ENCODE measurements at places on chromosomes 6 and 20.

- no peak for DNase-seq
Measured at GRCh38 chr20:50277064-50277415, 86.4 kb downstream of the CEBPB start.

DNA sequence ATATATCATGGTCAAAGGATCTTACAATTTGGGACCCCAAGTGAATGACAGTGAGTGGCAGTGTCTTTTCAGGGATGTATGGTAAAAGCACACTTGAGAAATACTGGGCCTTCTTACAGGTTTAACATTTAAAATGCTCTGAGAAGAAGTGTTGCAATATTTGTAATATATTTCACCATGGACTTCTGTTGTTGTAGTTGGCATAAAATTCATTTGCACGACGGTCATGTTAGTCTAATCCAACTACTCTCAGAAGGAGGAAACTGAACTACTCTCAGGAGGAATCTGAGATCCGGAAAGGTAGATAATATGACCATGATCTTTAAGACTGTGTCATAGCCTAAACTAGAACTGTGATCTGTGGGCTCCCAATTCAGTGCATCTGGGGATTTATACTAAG is 700.1 kb downstream of the HDGFL1 start:
- no peak for DNase-seq

DNA sequence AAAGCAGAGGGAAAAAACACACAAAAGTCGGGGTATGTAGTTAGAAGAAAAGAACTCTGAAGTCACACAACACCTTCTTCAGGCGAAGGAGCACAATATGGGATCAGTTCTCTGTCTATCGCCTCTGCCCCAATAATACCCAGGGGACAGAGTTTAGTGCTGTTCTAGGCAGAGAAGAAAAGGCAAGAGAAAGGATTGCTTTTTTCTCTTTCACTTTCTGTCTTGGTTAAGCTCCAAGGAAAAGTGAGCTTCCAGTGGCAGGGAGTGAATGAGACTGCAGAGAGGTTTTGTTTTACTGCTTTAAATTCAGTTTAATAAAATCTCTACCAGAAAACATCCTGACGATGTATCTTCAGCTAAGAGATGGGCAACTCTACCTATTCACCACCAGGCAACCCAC is 86.6 kb upstream of the STXBP5 start:
- no peak for DNase-seq

DNA sequence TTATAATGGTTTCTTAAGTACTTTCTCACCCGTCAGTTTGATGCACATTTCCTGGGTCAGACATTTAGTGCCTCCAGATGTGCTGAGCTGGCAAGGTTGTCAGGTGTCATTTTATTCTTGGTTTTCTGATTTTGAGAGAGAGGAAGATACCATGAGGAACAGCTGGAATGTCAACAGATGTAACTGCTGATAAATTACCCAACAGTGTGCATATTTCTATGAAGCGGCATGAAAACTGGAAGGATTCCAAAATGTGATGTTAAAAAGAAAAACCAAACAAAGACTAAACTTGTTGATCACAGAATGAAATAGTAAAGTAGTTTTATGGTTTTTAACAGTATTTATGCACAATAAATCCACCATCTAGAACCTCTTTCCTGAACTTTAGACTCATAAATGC is 447.3 kb downstream of the HDGFL1 start:
- DNase-seq = no peak

- no peak for DNase-seq
Measured at GRCh38 chr6:13985663-13986325, 61.0 kb downstream of the RNF182 start.

GRCh38 chr6:82954356-82954755 is 111.3 kb downstream of the UBE3D start:
- DNase-seq = no peak

DNA sequence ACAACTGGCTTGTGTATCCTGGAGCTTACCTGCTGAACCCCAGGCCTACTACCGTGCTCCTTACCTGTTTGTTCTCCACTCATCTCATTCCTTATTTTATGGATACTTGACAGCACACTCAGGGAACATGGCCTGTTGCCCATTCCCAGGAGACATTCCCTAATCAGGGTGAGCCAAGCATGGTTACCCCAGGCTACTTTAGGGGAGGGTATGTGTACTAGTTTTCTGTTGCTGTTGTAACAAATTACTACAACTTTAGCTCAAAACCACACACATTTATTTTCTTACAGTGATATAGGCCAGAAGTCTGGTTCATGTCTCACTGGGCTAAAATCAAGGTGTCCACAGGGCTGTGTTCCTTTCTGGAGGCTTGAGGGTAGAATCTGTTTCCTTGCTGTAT is 15.0 kb upstream of the TRAM2 start:
- no peak for DNase-seq

- DNase-seq = no peak
Measured at GRCh38 chr6:165940366-165940765, 227.3 kb downstream of the TBXT start.

DNA sequence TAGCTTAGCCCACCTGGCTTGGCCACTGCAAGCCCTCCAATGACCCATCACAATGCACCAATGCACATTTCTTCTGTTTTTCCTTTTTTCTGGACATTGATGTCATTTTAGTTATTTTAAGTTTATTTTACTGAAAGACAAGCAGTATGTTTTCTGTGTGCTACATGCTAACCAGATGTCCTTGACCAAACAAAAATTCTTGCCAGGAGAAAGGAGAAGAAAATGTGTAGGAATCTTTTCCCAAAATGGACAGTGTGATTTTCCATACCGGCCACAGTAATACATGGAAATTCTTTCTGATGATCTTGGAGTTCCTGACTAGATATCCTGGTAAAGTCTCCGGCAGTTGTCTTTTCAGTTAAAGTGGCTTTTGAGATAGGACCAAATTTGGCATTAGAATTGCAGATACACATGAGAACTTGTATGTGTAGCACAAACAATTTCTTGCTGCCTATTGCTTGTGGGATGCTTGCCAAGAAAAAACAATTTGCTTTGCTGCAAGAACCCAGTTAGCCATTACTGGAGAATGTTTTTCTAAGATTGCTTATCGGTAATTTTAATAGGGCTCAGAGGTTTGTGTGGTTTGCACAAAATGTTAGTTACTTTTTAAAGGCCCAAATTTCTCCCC is 696.5 kb upstream of the CITED2 start:
- DNase-seq = no peak

DNA sequence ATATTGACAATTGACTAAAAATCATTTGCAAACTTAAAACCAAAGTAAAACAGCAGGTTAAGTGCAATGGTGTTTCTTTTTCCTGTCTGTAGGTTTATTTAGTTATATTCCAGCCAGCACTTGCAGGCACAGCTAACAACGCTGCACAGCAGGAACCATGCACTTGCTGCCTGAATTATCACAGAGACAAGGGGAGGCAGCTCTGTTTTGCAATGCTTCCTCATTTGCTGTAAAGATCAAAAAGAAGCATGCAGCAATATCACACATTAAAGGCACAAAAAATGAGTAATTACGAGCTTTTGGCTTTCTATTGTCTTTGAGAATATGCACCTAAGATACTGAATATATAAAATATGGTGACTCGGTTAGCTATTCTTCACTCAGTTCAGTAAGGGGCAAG is 241.9 kb downstream of the EPHA7 start:
- DNase-seq = no peak

- DNase-seq = no peak
Measured at GRCh38 chr6:19665613-19665909, 171.6 kb upstream of the ID4 start.

DNA sequence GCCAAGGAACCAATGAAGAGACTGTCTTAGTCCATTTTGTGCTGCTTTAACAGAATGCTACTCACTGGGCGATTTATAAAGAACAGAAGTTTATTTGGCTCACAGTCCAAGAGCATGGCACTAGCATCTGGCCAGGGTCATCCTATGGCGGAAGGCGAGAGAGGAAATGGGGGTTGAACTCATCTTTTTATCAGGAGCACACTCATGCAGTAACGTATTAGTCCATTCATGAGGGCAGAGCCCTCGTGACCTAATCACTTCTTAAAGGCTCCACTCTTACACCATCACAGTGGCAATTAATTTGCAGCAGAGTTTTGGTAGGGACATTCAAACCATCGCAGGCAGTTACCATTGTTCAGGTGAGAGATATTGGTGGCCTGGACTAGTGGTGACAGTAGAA is 8.5 kb downstream of the ARFGEF2 start:
- no peak for DNase-seq

GRCh38 chr6:133341607-133342158 is 100.5 kb downstream of the EYA4 start:
- DNase-seq = no peak

DNA sequence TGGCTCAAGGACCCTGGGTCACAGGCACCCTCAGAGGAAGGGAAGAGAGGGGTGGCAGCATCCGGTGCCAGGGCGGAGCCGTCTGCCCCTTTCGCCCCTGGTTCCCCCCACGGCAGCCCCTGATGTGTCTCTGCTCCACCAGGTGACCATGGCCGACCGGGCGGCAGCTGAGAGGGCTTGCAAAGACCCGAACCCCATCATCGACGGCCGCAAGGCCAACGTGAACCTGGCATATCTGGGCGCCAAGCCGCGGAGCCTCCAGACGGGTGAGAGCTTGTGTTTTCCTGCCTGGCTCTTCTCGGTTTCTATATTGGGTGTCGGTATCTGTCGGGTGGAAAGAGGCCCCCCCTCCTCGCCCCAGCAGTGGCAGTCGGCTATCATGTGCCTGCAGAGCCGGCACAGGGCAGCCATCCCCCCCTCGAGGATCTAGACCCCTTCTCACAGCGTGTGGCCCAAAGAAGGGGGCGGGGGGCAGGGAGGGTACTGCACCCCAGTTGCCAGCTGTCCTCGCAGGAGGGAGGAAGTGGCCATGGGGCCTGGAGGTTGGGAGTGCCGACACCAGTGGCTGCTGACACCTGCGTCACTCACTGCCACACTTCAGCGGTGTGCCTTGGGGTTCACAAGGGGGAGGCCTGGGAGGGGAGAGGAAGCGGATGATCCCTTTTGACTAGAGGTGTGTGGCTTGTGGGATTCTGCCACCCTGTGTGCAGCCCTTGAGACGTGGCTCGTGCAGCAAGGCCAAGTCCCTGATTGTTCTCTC is 1.5 kb downstream of the RBM38 start:
- DNase-seq = no peak

- no peak for DNase-seq
Measured at GRCh38 chr6:120447605-120448004, 886.7 kb downstream of the TBC1D32 start.

GRCh38 chr6:32968093-32968866 is at the start of gene BRD2:
TSS of gene BRD2 (plus strand) at chr6:32968594. CDS start at chr6:32972899, 4,305 bp downstream.
- peak; percentile 98 for DNase-seq

DNA sequence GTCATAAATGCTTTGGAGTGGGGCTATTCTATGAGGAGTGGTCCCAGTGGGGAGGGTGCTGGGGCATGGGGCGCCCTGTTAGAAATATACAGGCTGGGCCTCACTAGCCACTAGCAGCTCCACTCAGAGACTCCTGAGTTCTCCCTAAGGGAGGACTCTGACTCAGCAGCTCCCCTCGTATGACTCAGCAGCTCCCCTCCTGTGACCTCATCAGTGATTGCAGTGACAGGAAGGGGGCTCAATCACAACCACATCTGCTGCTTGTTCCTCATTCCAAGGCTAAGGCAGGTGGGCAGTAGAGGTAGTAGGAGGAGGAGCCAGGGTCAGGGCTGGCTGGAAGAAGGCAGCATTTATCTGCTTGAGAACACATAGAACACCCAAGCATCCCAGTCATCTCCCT is 73.7 kb downstream of the PRND start:
- DNase-seq = peak; percentile 78

- no peak for DNase-seq
Measured at GRCh38 chr6:126307849-126308248, 32.1 kb upstream of the CENPW start.

DNA sequence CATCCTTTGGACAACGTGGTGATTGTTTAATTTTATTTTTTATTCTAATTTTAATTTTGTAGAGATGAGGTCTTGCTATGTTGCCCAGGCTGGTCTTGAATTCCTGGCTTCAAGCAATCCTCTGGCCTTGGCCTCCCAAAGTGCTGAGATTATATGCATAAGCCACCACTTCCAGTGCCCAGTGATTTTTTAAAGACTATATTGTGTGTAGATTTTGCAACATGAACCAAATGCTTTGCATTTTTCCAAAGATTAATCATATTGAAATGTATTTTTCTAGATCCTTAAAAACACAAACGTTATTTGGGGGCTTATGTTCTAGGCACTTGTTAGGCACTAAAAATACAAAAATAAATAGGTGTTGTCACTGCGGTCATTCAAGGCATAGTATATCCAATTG is 117.6 kb upstream of the CCN2 start:
- DNase-seq = no peak

DNA sequence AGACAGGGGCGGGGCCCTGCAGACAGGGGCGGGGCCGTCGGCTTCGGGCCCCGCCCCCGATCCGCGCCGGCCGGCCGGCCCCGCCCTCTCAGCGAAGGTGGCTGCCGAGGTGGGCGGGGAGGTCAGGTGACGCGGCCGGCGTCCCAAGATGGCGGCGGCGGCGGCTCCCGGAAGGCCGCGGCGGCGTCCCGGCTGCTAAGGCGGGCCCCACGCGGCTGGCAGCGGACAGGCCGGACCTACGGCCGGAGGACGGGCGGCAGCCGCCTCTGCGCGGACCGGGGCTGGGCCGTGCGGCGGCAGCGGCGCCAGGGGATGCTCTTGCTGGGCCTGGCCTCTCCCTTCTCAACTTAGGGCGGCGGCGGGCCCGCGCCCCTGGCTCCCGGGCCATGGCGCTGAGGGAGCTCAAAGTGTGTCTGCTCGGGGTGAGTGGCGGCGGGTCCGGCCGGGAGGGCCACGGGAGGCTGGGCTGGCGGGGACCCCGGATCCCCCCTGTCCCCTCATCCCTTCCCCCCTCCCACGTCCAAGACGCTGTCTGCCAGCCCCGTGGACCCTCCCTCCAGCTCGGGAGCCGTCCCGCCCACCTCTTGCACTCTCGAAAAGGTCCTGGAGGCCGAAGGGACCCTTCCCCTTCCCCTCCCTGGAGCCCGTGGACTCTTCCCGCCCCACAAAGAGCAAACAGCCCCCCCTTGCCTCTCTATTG is at the start of gene RAB22A:
Gene RAB22A, plus strand, starts transcription at position 125 of the 700 bp plus-strand sequence. Its CDS starts 262 bp downstream, at position 387.
- peak; percentile 86 for DNase-seq

DNA sequence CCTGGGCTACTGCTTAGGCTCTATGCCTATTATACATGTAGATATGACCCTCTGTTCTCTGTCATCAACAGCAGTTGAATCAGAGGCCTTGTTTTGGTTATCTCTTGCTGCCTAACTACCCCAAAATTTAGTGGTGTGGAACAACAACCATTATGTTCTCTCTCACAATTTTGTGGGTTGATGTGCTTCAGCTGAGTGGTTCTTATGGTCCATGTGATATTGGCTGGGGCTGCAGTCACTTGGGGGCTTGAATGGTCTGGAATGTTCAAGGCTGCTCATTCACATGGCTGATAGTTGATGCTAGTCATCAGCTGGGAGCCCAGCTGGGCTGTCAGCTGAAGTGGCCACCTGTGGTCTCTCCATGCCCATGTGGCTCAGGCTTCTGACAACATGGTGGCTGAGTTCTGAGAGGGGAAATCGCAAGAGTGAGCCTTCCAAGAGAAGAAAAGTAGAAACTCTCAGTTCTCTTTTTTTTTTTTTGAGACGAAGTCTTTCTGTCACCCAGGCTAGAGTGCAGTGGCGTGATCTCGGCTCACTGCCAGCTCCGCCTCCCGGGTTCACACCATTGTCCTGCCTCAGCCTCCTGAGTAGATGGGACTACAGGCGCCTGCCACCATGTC is 47.8 kb downstream of the SHLD1 start:
- no peak for DNase-seq

Data from endodermal cell (in vitro differentiated cells).